ENCODE measurements at places on chromosomes 2 and 18.

DNA sequence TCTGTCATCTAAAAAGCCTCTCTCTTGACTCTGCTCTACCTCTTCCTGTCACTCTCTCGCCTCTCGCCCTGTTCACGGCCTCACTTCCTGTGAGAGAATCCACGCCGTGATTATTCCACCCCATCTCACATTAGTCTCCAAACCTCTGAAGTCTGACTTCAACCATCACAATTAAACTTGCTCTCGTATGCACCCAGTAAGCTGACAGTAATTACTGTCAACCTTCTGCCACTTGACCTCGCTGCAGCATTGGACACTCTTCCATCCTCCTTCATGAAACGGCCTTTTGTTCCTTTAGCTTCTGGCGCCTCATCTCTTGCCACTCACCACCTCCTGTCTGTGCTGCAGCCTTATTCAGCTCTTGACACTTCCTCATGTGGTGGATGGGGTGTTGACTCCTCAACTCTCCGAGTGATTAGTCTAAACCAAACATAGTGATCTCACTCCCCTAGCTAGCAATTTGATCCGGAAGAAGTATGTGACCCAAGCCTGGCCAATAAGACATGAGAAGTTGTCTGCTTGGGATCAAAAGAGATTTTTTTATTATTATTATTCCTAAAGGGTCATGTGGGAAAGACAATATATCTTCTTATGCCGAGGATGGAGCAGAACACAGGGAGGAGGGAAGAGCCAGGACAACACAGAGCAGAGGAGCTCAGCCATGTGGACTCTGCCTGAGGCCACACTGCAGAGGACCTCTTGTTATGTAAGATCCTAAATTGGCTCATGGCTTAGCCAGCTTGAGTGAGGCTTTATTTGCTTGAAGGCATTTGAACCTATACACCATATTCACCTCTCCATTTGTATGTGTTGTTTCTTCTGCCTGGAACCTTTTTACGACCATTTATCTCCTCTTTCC, 38.4 kb upstream of the MYO1B start:
- no peak for DNase-seq

DNA sequence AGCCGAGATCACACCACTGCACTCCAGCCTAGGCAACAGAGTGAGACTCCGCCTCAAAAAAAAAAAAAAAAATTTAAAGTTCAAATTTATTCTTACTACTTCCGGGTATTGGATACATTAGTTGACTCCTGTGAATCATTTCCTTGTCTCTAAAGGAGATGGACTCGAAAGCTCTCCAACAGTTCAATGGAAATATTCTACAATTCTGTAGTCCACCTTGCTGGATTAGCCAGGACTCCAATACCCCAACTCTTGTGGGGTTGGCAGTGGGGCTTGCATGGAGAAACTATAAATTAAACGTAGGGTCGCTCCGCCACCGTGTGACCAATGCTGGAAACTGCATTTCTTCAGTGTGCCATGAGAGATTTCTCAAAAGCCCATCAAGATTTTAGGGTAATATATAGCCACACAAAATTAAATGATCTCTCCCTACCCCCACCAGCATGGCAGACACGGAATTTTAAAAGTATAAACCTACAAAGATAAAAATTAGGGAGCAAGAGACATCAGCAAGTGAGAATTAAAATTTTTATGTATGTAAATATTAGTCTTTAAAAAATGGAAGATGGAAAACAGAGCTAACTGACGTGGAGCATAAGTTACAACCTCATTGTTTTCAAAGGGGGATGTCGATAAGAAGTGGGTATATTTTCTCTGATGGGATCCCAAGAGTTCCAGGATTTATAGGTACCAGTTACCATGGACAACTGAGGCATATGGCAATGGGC, 27.8 kb upstream of the GAREM2 start:
- DNase-seq = peak; percentile 38

DNA sequence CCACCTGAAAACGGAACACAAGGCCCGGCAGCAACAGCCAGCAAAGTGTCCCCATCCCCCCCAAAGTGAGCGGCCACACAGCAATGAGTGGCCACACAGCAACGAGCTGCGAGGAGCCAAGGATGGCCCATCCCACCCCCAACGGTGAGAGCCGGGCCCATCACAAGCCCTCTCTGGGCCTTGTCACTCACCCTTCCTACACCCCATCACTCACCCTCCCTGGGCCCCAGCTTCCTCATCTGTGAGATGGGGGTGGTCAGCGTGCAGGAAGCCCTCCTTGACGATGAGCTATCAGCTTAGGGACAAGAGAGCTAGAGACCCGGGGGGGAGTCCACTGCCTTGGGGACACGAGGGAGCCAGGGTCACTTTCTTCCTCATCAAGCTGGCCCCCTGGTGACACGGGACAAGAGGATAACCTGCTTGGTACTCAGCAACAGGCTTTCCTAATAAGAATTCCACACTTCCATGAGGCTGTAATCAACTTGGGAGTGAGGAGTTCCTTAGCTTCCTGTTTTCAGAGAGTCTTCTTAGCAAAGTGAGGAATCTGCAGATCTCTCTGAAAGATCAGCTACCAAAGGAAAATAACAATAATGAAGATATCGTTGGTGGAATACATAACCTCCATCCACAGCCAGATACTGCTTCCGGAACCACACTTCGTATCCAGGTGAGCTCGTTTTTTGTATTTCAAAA, 92.8 kb downstream of the HDAC4 start:
- no peak for DNase-seq

GRCh38 chr2:116490511-116491145, 1323.9 kb upstream of the DDX18 start:
- no peak for DNase-seq

GRCh38 chr2:158923180-158923594, 45.3 kb upstream of the TANC1 start:
- peak; percentile 77 for DNase-seq

- DNase-seq = no peak
Measured at GRCh38 chr2:190940454-190940853, 59.8 kb downstream of the GLS start.

- no peak for DNase-seq
Measured at GRCh38 chr2:226943862-226944620, 108.2 kb downstream of the RHBDD1 start.

DNA sequence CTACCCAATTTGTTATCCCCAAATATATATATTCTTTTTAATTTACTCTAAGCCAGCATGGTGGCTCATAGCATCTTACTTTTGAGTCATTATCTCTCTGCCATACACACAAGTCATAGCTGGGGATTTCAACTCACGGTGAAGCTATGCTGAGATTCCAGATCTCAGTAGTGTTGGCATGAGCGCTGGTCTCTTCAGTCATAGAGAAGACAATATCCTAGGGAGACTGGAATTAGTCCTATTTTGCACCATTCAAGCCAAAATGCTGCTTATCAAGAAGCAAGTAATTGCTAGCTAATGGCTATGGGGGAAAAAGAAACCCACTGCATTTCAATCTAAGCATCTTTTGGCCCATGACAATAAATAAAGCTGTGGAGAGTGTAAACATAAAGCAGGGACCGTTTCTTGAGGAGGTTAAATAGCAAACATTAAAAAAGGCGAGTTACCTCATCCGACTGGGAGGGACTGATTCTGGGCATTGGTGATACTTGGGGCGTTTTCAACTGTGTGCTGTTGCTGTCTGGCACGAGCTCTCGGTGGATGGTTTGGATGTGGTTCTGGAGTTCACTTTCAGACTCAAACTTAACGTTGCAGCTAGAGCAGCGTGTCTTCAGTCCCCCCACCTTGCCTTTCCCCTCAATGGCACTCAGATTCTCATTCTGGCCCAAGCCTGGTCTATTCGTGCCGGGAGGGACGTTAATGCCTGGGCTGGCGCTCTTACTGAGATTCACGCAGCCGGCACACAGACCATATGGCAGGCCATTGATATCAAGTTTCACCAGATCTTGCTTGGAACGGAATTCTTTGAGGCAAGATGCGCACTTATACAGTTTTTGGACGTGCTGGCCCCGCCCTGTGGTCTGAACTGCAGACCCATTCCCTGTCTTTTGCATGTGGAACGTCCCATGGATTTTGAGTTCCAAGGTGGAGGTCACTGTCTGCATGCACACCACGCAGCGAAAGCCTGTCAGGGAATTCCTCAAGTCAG, 127.8 kb downstream of the ZNF521 start:
- DNase-seq = no peak

GRCh38 chr2:7071154-7071553, 153.9 kb downstream of the RNF144A start:
- no peak for DNase-seq

GRCh38 chr2:230687498-230687897, 25.1 kb upstream of the CAB39 start:
- peak; percentile 56 for DNase-seq

GRCh38 chr2:233173115-233173514, 78.4 kb upstream of the ATG16L1 start:
- DNase-seq = peak; percentile 35

GRCh38 chr2:207722773-207723424, 11.5 kb downstream of the CCNYL1 start:
- DNase-seq = no peak

GRCh38 chr2:212428681-212429478, 109.7 kb downstream of the ERBB4 start:
- no peak for DNase-seq

Measured in renal cortical epithelial cell (primary cell).